NCI-H1092 treated with DMSO at 0.1 percent for 48 hours (cell line): ENCODE measurements at places on chromosomes 12 and 14.
A peak's percentile ranks its signal among the peaks of the same experiment; 100 is the strongest.

GRCh38 chr12:57551637-57552305, 1.9 kb downstream of the KIF5A start:
- no peak for DNase-seq

DNA sequence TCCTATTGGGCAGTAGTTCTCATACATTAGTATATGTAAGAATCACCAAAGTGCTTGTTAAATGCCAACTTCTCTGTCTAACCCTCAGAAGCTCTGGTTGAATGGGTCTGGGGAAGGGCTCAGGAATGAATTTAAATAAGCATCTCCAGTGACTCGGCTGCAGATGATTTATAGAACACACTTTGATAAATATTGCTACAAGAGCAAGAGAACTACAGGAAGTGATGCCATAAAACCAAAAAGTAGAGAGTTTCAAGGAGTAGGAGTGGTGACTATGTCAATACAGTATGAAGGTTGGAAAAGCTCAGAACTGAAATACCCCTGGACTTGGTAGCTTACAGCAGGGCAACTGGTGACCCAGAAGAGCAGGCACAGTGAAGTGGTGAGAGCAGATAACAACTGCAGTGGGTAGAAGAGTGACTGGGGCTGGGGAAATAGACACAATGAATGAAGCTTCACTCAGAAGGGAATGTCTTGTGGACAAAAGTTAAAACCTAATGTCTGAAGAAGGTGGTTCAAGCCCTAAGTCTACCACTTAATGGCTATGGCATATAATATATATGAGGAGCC, 8.0 kb upstream of the PLEKHA5 start:
- no peak for DNase-seq

DNA sequence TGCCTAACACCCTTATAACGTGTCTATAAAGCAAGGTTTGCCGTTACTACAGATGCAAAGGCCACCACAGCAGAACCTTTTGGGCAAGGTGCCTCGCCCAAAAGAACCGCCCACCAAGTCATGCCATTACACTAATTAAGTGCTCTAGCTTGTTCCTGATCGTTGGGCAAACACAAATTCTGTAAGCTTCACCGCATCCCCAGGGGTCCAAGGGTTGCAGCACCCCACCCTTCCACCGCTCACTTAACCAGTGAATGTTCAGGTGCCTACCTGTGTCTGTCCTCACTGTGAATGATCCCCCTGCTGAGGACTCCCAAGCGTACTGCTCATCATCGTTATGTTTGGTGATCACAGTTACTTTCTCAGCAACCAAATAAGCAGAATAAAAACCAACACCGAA, 1.4 kb downstream of the HSP90AA1 start:
- DNase-seq, result no peak

DNA sequence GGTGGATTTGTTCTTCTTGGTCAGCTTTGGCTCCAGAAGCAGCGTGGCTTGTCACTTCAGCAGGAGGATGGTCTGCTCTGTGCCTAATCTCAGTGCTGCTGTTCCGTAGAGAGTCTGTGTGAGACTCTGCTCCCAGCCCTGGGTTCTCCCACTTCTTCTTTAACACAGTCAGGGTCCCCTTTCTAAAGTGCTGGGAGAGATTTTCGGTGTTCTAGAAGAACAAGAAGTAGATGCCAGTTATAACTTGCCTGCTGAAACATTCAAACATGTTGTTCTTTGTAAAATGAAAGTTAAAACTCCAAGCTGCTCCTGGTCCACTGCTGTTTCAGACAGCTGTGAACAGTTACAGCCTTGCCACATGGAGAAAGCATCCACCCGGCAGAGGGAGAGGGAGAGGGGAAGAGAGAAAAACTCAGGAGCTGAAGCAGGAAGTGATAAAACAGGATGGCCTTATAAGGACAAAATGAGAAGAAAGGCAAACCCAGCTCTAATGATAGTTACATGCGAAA, 55.2 kb upstream of the CERS5 start:
- peak; percentile 48 for DNase-seq

DNA sequence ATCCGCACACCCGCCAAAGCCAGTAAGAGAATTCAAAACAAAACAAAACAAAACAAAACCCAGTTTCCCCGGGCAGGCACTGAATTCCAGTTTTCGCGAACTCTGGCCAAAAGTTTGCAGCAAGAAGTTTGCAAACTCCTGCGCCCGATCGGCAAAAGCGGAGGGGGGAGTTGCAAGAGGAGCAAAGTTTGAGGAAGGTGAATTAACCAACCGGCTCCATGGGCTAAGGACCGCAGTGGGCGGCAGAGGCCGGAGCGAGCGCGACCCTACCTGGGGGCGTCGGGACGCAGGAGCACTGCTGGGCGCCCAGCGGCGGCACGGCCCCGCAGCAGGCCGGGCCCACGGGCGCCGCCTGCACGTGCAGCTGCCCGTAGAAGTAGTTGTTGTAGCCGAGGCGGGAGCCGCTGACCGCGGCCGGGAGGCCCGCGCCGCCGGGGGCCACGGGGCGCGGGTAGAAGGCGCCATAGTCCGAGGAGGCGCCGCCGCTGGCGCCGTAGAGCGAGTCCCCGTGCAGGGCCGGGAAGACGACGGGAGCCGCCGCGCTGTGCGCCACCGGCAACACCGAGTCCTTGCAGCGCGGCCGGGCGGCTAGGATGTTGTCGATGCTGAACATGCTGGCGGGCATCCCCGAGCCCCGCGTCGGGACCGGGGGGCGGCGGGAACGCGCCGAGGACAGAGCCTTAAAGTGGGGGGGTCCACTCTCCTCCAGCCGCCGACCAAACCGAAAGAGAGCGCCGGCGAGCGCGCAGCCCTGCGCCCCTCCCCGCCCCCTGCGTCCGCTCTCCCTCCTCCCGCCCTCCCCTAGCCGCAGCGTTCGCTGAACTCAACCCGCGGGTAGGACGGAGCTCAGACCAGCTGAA, at the start of gene GSC:
Gene GSC (minus strand): TSS at position 723 of the 860 bp plus-strand sequence. CDS start 98 bp downstream, at position 625.
- DNase-seq, result peak; percentile 58

DNA sequence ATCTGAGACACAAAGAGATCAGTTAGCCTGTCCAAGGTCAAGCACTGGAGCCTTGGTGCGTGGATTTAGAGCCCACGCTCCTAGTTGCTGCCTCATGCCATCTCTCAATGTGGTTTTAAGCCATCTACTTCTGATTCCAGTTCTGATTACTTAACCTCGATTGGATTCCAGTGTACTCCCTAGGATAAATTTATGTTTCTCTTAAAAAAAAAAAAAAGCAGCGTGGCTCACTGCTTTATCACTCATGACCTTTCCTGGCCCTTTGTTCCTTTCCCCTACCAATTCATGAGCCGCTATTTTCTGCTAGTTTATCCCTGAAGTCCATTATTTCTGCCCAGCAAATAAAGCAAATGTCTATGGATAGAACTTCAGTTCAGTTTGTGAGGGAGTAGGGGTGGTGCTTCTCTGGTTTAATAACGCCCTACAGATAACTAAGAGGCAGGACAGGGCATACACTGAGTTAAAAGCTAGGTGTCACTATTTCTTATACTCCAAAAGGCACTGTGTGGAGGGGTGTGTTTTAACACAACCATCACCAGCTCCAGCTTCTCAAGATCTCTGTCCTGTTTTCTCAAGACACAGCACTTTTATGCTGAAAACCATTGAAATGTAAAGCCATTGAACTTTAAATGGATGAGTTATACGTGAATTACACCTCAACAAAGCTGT, 9.8 kb upstream of the PARP11 start:
- DNase-seq, result no peak

- DNase-seq, result no peak
Observed at GRCh38 chr14:60563113-60563512, 54.2 kb downstream of the SIX6 start.

DNA sequence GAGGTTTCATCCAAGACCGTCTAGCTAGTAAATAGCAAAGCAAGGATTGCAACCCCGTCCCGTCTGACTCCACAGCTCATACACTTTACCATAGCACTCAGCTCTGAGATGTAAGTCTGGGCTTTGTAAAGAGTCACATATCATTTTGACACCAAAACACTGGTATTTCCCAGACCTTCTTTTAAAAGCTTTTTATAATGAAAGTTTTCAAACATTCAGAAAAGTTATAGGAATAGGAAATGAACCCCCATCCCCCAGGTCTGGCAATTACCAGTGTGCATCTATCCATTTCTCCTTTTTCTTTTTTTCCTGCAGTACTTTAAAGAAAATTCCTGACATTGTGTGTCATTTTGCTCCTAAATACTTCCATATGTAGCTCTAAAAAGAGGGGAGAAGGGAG, 183.6 kb upstream of the CCND2 start:
- no peak for DNase-seq

GRCh38 chr12:47017901-47018475, 61.4 kb upstream of the PCED1B start:
- no peak for DNase-seq

GRCh38 chr12:123942238-123942653, 30.4 kb downstream of the CCDC92 start:
- DNase-seq, result no peak

- no peak for DNase-seq
Observed at GRCh38 chr12:121964813-121965643, 46.6 kb downstream of the CFAP251 start.

DNA sequence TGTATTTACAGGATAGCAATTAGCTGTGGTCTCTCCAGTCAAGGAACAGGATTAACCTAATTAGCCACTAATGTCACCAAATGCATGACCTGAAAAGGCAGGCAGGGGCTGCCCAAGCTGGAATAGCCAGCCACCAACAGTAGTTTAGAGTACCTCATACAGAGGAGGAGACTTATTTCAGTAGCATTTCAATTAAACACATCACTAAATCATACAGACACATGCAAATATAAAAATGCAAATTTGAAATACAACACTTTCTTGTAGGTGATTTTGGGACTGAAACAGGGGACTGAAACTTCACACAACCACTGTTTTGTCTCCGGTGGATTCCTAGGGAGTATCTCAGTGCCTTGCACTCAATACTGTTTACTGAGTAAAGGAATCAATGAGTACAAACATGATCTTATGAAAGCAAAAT, 636 bp upstream of the IFNG-AS1 start:
- DNase-seq, result no peak

DNA sequence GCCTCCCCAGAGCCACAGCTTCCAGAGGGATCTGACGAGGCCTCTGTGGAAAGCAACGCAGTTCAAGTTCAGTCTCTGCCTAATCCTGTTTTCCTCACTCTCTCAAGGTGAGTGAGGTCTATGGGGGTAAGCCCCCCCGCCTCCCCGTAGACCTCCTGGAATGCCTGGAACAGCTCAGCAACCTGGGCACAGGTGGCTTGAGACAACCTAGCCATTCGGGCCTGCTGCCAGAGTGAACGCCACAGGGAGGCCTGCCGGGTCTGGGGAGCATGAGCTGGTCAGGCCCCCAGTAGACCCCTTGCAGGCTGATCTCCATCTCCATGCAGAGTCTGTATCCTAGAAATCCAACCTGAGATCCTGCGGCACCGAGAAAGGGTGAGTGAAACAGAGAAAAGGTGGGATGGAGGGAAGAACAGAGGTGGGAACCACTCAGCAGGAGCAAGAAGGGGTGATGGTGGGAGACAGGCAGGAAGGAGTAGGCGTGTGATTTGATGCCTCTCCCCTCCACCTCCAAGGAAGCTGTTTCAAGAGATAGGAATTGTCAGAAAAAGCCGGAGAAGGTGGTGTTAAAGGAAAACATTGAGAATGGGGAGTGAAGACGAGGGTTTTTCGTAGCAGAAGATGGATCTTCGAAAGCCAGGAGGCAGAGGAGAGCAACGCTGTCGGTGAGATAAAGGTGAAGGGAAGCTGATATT, 123.1 kb upstream of the PRMT8 start:
- DNase-seq, result no peak

DNA sequence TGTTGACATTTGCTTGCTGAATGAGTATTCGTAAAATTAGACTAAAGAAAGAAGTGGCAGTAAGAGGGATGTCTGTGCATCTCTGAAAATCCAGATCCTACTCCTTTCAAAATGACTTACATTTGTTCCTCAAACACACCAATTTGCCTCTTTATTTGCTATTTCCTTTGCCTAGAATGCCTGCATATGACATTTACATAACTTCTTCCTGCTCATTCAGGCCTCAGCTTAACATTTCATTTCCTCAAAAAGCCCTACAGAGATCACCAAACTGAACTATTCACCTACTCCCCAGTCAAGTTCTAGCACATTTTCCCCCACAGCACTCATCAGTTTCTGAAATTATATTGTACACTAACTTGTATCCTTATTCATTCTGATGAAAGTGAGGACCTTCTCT, 907.2 kb downstream of the LRFN5 start:
- no peak for DNase-seq

DNA sequence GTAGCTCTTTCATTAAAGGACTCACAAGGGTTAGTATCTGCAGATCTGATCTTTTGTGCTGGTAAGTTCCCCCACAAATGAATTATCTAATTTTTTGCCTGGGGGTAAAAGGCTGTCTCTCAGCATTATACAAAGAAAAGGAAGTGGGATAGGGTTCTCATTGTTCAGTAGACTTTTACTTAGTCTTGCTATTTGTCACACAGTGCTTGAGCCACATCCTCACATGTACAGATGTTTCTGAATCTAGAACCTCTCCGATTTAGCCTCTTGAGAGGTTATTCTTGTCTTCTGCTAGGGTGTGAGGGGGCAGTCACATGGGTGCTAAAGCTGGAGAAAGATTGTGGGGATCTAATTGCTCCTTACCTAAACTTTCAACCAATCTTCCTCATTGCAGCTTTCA, 93.0 kb downstream of the SLC41A2 start:
- no peak for DNase-seq

DNA sequence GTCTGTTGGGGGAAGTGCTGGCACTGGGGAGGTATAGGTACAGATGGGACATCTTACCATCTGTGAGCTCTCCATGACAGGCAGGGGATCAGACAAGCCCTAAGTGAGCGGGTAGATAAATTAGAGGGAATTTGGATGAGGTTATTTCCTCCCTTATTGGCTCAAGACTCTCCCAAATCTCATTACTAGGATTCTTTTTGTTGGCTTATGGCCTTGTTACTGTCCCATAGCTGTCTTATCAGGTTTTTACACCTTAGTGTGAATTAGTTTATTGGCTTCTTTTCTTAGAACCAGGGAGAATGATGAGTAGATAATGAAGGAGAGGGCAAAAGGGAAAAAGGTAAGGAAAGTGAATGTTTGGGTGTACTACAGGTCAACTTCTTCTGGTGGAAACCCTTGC, 191.1 kb upstream of the PRICKLE1 start:
- DNase-seq, result no peak

DNA sequence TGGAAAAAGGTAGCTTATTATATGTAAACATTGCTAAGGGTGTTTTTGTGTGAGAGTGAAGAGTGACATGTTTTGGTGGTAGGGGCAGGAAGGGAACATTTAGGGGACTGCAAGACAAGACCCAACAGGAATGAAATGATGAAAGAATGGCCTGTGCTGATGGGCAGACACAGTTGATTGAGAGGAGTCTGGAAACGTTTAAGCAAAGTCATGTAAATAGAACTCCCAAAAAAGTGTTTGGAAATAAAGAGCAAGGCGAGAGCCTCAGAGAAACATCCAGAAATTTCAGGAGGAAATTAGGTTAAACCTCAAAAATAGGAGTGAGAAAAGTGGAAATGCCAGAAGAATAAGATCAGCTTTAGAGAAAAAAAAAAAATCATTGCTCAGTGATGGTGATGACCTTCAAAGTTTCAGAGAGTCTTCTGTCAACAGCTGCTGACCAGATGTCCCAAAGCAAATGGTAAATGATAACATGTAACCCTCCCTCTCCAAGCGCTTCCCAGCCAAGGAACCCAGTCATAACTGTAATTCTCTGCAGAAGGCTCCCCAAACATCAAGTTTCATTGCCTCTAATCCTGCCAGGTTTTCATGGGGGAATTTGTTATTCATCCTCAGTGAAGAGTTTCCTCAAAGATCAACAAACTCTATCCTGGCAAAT, 223.2 kb upstream of the FAR2 start:
- no peak for DNase-seq
